Stimulated activated CD8-positive, alpha-beta memory T cell treated with anti-CD3 and anti-CD28 coated beads, Interleukin-7, amount 100 ng/mL, for 1 hour (primary cell): ENCODE measurements at places on chromosomes 4 and X.

DNA sequence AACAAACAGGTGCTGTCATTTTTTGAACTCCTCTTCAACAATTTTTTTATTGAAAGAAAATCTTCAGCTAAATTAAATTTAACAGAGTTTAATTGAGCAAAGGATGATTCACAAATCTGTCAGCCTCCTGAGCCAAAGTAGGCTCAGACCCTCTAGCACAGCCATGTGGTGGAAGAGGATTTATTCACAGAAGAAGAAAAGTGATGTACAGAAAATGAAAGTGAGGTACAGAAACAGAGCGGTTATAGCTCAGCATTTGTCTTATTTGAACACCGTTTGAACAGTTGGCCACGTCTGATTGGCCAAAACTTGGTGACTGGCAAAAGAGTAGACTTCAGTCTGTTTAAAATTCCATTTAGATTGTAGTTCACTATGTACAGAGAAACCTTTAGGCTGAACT is 217.3 kb downstream of the SPANXN1 start:
- no peak for DNase-seq

GRCh38 chr4:679104-679481 is 4.8 kb downstream of the MYL5 start:
- no peak for DNase-seq

GRCh38 chrX:3697701-3698279 is 15.7 kb downstream of the PRKX start:
- DNase-seq, result no peak

GRCh38 chr4:4721636-4722035 is 137.8 kb upstream of the MSX1 start:
- no peak for DNase-seq

DNA sequence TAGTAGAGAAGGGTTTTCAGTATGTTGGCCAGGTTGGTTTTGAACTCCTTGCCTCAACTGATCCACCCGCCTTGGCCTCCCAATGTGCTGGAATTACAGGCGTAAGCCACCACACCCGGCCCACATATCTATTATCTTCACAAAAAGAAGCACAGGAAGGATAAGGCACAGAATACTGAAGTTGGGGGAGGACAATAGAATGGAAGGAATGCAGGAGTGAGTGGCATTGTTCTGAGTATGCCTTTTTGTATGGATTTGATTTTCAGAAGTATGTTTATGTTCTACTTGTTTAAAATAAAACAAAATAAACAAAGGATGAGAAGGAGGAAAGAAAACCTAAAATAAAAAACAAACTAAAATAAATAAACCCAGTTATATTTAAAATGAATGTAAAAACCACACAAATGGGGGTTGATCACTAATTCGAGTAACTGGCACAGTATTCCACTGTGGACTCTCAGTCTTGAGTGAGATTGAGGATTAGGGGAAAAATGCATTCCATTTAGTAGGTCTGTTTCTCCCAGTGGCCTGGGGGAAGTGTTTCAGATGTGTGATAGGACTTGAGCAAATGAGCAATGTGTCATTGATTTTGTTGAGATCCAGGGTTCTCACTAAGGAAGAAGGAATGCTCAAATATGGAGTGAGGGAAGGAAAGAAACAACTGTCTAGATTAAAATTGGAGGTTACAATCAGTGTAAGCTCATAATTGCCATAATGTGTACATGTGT is 109.0 kb upstream of the C1QTNF7 start:
- DNase-seq, result no peak

- DNase-seq, result no peak
These were observed 98.3 kb downstream of the NFKB1 start for GRCh38 chr4:102599455-102599854.

DNA sequence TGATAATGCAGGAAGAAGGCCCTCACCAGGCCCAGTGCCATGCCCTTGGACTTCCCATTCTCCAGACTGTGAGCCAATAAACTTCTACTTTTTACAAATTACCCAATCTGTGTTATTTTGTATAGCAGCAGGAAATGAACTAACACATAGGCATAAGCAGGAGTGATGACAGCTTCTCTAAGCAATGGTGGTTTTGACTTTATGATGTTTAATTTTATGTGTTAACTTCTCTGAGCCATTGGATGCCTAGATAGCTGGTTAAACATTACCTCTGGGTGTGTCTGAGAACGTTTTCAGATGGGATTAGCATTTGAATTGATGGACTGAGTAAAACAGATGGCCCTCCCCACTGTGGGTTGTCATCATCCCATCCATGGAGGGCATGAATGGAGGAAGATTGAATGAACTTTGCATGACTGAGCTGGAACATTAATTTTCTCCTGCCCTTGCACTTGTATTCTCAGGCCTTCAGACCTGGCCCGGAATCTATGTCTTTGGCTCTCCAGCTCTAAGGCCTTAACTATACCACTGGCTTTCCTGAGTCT is 13.9 kb upstream of the PDLIM3 start:
- DNase-seq, result no peak

DNA sequence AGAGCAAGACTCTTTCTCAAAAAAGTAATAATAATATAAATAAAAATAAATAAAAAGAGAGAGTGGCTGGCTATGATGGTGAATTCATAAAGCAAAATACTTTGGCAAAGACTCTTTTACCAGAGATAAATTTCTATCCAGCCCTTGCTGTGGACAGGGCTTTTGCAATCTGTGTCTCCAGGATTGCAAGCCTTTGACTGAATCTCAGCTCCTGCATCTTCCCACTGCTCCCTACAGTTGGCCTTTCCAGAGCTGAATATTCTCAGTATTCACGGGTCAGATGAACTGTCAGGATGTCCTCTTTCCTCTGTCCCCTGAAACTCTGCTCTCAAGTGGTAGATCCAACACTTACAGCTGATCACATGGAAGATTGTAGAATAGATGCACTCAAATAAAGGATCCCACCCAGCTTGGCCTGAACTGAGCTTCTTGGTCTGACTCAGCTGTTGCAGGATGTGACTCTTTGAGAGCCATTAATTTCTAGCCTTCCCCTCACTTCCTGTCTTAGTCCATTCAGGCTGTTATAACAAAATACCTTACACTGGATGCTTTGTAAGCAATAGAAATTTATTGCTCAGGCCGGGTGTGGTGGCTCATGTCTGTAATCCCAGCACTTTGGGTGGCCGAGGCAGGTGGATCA is 123.4 kb upstream of the GUCY1A1 start:
- DNase-seq, result no peak

DNA sequence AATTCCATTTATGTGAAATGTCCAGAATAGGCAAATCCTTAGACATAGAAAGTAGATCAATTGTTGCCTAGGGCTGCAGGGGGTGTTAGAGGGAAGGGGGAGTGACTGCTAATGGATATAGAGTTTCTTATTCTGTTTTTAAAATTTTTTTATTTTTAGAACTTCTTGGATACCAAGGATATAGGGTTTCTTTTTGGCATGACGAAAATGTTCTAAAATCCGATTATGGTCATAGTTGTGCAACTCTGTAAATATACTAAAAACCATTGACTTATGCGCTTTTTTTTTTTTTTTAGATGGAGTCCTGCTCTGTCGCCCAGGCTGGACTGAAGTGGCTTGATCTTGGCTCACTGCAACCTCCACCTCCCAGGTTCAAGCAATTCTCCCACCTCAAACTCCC is 125.2 kb upstream of the USP9X start:
- no peak for DNase-seq

DNA sequence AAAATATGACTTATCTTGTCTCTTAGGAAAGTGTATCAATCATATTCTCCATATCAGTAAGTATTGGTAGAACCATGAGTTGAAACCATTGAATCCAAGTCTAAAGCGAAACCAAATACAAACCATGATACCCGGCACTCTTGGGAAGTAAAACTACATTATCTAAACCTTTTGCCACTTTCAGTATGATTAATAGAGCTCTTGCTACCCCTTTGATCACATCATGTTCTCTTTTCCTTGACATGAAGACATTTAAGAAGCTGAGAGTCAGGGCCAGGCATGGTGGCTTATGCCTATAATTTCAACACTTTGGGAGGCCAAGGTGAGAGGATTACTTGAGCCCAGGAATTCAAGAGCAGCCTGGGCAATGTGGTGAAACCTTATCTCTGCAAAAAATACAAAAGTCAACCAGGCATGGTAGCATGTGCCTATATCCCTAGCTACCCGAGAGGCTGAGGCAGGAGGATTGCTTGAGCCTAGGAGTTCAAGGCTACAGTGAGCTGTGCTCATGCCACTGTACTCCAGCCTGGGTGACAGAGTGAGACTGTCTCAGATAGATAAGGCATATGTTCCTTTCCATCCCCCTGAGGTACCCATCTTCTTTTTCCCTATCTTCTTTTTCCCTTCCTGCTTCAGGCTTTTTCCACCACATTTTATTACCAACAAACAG is 45.4 kb downstream of the CEP135 start:
- DNase-seq, result no peak

- DNase-seq, result no peak
These were observed 1703.9 kb upstream of the TENM3 start for GRCh38 chr4:180539284-180539683.

GRCh38 chrX:148878371-148878770 is 378.0 kb downstream of the AFF2 start:
- DNase-seq, result no peak

- DNase-seq, result no peak
These were observed 64.9 kb upstream of the PSAPL1 start for GRCh38 chr4:7499661-7500060.

- DNase-seq, result no peak
These were observed 91.0 kb downstream of the PDE5A start for GRCh38 chr4:119537586-119537985.

- DNase-seq, result no peak
These were observed 1552.6 kb upstream of the ADGRL3 start for GRCh38 chr4:59647500-59647899.

DNA sequence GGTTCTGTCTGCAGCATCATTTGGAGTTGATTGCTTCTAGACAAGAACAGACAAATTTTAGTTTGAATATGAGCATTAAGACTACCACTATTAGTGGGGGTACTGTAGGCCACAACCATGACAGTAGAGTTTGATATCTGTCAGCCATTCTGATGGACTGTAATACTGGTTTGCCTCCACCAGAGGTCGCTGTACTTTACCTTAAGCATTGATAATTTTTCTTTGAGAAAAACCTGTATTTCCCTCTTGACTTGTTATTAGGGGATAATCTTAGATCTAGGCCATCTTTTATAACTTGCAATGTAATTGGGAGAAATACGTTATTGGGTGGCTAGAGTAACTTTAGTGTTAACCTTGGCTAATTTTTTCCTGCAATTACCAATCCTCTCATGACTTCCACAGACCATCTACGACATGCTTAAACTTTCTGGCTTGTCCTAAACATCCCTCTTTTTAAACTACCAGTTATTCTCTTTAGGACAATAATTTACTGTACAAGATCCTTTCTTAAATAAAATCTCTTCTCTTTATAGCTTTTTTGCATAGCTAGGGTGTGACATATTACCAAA is 562.4 kb downstream of the MAGEB5 start:
- no peak for DNase-seq

DNA sequence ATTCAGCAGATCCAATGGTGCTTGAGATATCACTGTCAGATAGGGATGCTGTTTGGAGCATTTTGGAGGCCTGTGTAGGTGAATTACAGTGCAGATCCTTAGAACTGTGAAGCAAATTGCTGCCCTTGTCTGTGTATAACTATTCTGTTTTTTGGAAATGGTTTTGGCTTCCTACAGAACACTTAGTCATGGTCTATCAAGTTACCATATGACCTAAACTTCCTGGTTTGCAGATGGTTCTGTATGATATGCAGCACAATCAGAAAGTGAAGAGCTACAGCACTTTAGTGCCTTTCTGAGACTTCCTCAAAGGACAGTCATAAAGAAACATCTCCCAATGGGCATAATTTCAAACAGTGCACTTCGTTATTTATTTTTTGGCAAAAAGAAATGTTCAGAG is 688.6 kb downstream of the SH3BGRL start:
- DNase-seq, result no peak

DNA sequence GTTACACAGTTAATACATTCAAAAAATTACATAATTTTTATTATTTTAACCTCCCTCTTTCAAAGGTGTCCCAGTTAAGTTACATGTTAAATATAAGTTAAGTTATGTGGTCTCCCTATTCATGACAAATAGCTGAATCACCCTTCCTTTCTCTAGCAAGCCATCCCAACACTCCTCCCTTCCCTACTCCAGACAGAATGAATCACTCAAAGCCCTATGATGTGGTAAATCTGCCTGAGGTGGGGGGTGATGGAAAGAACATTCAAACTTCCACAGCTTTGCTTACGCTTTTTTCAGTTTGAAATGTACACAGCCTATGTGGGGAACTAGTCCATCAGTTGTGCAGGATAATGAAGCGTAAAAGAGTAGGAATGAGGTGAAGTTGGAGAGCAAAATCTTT is 90.2 kb downstream of the CXCL13 start:
- DNase-seq, result no peak

- no peak for DNase-seq
These were observed 475.0 kb upstream of the PCDH7 start for GRCh38 chr4:30245140-30245539.

DNA sequence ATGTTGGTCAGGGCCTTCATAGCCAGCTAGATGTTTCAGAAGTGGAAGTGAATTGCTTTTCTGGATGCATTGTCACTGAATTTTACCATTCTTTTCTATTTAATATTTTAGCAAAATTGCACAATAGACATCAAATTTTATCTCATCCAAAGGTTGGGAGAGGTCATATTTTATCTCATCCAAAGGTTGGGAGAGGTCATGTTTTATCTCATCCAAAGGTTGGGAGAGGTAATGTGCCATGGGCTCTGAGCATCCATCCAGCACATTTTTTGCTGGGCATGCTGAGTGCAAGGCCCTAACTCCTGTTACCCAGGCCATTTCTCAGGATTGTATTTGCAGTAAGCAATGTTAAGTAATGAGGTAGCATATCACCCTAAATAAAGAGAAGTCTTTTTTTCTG is 14.7 kb upstream of the CYP2U1 start:
- DNase-seq, result no peak

- no peak for DNase-seq
These were observed 34.3 kb downstream of the NYX start for GRCh38 chrX:41481264-41482109.

GRCh38 chrX:80011522-80011921 is 3.0 kb upstream of the TBX22 start:
- DNase-seq, result no peak

DNA sequence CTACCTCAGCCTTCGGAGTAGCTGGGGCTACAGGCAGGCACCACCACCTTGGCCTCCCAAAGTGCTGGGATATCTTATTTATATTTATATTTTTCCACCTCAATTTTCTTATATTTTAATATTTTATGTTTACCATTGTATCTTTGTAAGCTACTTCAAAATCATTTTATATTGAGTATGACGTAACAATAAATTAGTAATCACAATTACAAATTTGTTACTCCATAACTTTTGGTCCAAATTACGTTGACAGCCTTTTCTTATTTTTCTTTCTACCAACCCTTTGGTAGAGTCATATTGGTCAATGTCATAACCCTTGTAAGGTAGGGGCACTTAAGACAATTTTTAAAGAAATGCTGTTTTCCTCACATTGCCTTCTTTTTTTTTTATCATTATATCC is 104.0 kb upstream of the H2AZ1 start:
- DNase-seq, result no peak

DNA sequence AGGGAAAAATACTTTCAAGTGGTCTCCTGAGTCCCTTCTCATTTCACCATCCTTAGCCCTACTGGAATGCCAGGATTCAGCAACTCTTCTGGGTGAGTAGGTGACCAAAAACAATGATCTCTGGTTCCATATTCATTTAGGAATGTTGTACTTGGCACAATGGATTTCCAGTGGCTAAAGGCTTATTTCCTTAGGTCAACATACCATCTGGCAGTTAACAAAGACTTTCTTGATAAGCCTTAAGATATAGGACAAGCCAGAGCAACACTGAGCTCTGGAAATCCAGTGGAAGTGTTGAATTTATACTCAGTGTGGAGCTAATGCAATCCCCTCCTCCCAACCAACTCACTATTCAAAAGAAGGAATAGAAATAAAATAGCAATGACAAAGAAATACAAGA is 139.4 kb upstream of the EMCN start:
- DNase-seq, result no peak
